PC-9 (cell line): ENCODE measurements at places on chromosomes 4 and X. TPM values are rescaled to one million over a fixed set of nuclear protein-coding genes. Genes with fewer than 3 reads are reported as not detected.

Gene MAGEE2
- total RNA-seq: not detected in 2 replicates

DNA sequence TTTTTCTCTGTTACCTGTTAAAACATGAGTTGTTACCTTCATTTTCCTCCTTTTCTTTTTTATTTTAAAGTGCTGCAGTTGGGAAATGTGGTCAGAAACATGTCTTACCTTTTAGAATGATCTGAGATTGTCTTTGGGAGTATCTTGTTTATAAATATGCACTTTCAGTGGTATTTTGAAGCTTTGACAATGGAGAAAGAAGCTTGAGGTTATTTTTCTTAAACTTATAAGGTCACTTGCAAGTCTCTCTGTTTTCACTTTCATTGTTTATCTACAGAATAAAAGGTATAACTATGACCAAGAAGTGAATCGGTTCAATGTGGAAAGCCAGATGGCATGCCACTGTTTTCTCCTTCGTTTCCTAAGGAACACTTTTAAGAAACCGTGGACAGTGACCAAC is 167.5 kb upstream of the SLC7A11 start:
- no peak for DNase-seq

- no peak for DNase-seq
Measured at GRCh38 chr4:8207314-8207713, 8.2 kb downstream of the SH3TC1 start.

Gene GRK4
- 3.1 and 4.4 TPM in 2 replicates for total RNA-seq

Gene TACR3
- total RNA-seq: not detected in 2 replicates

- DNase-seq: no peak
Measured at GRCh38 chr4:127737295-127737694, 7.1 kb downstream of the SLC25A31 start.

Gene ITM2A
- not detected in 2 replicates for total RNA-seq

- no peak for DNase-seq
Measured at GRCh38 chr4:39078829-39079228, 16.8 kb downstream of the KLHL5 start.

GRCh38 chrX:118216087-118216486 is 99.5 kb upstream of the KLHL13 start:
- DNase-seq: peak; percentile 56

DNA sequence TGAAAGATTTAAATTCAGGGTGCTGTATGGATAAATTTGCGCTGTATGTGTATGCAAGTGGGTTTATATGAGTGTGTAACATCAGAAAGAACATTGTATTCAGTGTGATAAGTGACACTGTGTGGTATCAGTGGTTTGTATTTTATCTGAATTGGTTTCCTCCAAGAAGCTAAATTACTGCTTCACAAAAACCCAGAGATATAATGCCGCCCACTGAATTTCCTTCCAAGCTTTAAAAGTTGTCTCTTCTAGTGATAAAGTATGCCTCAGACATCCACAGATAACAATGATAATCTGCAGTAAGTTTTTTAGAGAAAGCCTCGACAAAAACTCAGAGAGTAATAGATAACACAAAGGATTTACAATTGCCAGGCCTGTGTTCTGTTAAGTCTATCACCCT is 710.6 kb upstream of the HS3ST1 start:
- DNase-seq: no peak

Gene RTL9
- total RNA-seq: 0.79 TPM in 1 of 2 replicates, not detected in the other

DNA sequence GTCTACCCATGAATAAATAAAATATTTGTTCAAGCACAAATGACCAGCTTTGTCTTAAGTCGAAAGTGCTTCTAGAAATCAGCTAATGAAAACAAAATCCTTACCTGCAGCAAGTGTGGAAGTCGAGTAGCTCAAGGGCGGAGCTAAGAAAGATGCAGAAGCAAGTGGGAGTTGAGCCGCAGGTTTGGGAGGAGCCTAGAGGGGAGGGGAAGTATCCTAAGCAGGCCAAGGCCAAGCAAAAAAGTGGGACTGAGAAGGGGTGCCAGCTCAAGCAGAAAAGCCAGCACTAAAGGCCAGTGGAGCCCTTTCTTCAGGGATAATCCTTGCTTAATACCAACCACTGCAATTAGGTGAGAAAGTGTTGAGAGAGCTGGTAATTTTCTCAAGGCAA is 60.8 kb downstream of the DLG3 start:
- DNase-seq: no peak

Gene PPAT
- total RNA-seq: 21.3 and 22.5 TPM in 2 replicates
